ENCODE measurements at places on chromosomes 2 and 18.
A peak's percentile ranks its signal among the peaks of the same experiment; 100 is the strongest.

- H3K4me3 ChIP-seq, result no peak overlapping the region
- no peak for DNase-seq
- H3K27ac ChIP-seq, result no peak overlapping the region
- H3K4me1 ChIP-seq, result peaks cover 7% of the 10 kb centered on the region
- H3K36me3 ChIP-seq, result peaks cover 48% of the 10 kb centered on the region
These were observed 33.4 kb downstream of the PUM2 start for GRCh38 chr2:20317197-20317596.

DNA sequence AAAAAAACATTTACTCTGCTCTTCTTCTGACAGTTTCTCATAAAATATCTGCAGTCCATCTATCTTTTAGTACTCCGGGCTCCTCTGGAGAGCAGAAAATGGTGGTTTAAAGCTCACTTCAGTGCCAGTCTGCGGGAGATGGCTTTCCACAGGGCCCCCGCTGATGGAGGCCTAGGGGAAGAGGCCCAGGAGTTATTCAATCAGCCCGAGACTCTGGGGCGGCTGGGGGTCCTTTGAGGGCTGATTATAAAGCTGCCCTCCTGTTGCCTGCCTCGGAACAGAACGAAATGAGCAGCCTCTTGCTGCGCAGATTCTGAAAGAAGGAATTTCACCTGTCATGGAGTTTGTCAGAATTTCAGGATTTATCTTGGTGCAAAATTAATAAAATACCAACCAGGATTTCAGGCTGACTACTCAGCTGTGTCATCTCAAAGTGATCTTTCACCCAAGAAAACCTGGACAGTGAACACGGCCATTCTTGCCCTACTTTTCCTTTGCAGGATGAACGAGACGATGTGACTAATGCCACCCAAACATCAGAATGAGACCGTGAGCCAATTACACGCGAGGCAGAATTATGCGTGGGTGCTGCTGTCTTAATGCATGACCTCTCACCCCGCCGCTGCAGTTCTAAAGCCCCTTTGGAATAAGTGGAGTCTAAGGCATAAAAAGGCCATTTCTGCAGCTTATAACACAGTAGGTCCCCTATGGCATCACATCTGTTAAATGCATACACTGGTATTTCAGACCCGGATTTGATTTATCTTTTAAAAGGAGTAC lies 273.8 kb downstream of the ZNF521 start:
- DNase-seq, result no peak
- H3K27ac ChIP-seq, result peak overlapping the region; percentile 69
- peaks cover 65% of the 10 kb centered on the region for H3K4me1 ChIP-seq
- peaks cover 2% of the 10 kb centered on the region for H3K36me3 ChIP-seq
- H3K4me3 ChIP-seq, result no peak overlapping the region

DNA sequence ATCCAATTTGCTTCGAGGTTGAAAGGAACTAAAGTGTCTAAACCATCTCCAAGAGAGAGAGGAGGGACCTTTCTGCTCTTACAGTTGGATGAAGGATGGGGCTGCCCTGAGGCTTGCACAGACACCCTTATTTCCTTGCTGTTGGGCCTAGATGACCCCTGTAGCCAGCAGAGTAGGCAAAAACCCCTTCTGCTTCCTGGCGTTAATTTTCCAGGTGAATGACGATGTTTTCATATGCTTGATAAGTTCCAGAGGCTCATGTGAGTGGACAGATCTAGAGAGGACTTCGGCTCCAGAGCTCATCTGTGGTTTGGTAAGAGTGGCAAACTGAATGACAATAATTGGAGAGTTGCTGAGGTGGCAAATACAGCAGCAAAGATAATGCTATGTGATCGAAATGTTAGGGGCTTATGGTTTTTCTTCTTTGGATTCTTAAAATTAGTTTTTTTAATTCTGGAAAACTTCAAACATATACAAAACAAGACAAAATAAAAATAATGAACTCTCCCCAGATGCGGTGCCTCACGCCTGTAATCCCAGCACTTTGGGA lies 98.6 kb upstream of the MAP4K3 start:
- peaks cover 2% of the 10 kb centered on the region for H3K36me3 ChIP-seq
- DNase-seq, result no peak
- H3K27me3 ChIP-seq, result no peaks in the 10 kb centered on the region
- no peak overlapping the region for H3K27ac ChIP-seq

DNA sequence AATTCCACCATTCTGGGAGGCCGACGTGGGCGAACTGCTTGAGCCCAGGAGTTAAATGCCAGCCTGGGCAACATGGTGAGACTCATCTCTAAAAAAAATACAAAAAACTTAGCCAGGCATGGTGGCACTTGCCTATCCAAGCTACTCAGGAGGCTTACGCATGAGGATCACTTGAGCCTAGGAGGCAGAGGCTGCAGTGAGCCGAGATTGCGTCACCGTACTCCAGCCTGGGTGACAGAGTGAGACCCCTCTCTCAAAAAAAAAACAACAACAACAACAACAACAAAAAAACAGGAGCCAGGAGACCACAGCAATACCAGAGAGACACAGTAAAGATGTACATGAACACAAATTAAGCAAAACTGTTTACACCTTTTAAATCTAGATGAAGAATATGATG lies 52.9 kb downstream of the TLK1 start:
- H3K27me3 ChIP-seq, result no peaks in the 10 kb centered on the region
- H3K27ac ChIP-seq, result no peak overlapping the region
- H3K4me1 ChIP-seq, result peaks cover 7% of the 10 kb centered on the region
- H3K36me3 ChIP-seq, result peaks cover 28% of the 10 kb centered on the region
- no peak overlapping the region for H3K4me3 ChIP-seq

GRCh38 chr2:120914839-120915521 lies 179.3 kb downstream of the GLI2 start:
- DNase-seq, result no peak
- H3K27ac ChIP-seq, result peak overlapping the region; percentile 56
- peaks cover 49% of the 10 kb centered on the region for H3K4me1 ChIP-seq

DNA sequence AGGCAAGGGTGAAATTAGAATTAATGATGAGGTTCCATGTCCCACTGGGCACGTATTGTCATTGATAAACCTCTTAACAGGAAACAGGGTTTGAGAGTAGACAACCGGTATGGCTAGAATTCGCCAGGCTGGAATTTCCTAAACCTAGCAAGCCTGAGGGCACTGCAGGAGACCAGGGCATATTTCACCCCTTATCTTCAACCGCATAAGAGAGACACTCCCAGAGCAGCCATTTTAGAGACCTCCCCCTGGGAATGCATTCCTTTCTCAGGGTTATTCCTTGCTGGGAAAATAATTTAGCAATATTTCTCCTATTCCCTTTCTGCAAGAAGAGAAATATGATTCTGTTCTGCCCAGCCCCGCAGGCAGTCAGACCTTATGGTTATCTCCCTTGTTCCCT lies 334.6 kb upstream of the LYPD1 start:
- H3K27ac ChIP-seq, result no peak overlapping the region
- no peak overlapping the region for H3K4me3 ChIP-seq
- H3K36me3 ChIP-seq, result no peaks in the 10 kb centered on the region
- DNase-seq, result no peak
- no peaks in the 10 kb centered on the region for H3K4me1 ChIP-seq
- no peaks in the 10 kb centered on the region for H3K27me3 ChIP-seq

DNA sequence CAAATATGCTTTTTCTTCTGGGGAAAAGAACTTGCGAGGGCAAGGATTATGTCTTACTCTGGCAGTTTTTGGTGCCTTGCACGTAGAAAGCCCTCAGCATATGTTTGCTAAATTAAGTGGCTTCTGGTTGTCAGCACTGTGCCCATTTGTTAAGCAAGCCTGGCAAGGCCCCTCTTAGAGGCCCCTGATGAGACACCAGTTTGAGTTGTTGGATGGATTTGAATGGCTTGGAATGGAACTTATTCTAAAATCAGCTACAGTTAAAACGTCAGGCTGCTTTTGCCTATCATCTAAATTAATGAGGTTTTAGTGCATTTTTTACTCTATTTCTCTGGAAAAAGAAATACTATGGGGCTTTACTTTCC lies 28.2 kb downstream of the TMEM182 start:
- no peaks in the 10 kb centered on the region for H3K27me3 ChIP-seq
- H3K27ac ChIP-seq, result no peak overlapping the region
- peaks cover 6% of the 10 kb centered on the region for H3K4me1 ChIP-seq
- H3K36me3 ChIP-seq, result peaks cover 2% of the 10 kb centered on the region
- no peak for DNase-seq

GRCh38 chr2:187158452-187158851 lies 289.6 kb downstream of the CALCRL start:
- H3K36me3 ChIP-seq, result peaks cover 1% of the 10 kb centered on the region
- H3K27me3 ChIP-seq, result no peaks in the 10 kb centered on the region
- no peaks in the 10 kb centered on the region for H3K4me1 ChIP-seq
- H3K4me3 ChIP-seq, result no peak overlapping the region
- DNase-seq, result no peak
- no peak overlapping the region for H3K27ac ChIP-seq

- no peak overlapping the region for H3K27ac ChIP-seq
- peaks cover 2% of the 10 kb centered on the region for H3K4me1 ChIP-seq
- H3K36me3 ChIP-seq, result peaks cover 2% of the 10 kb centered on the region
- no peaks in the 10 kb centered on the region for H3K27me3 ChIP-seq
- no peak for DNase-seq
- H3K4me3 ChIP-seq, result no peak overlapping the region
These were observed 11.7 kb downstream of the ZAP70 start for GRCh38 chr2:97724946-97725688.

DNA sequence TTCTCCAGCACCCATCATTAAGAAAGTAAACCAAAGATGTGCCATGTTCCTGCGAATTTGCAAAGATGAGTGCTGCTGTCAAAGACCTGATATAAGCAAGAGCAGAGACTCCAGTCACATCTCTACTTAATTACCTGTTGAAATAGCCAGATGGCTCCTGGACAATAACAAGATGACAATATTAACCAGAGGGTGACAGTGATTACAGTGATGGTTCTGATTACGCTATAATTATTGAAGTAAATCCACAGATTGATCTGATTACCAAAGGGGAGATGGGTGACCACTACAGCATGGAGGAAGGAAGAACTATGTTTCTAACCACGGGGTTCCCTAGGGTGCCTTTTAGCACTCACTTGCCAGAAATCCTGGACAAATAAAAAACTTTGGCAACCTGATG lies 36.5 kb upstream of the AFF3 start:
- H3K4me3 ChIP-seq, result no peak overlapping the region
- H3K27me3 ChIP-seq, result peaks cover 13% of the 10 kb centered on the region
- H3K4me1 ChIP-seq, result peaks cover 23% of the 10 kb centered on the region
- no peak overlapping the region for H3K27ac ChIP-seq
- no peaks in the 10 kb centered on the region for H3K36me3 ChIP-seq

- no peak for DNase-seq
- peaks cover 49% of the 10 kb centered on the region for H3K4me1 ChIP-seq
- peaks cover 8% of the 10 kb centered on the region for H3K36me3 ChIP-seq
- H3K4me3 ChIP-seq, result no peak overlapping the region
- H3K27me3 ChIP-seq, result no peaks in the 10 kb centered on the region
- H3K27ac ChIP-seq, result no peak overlapping the region
These were observed 53.2 kb downstream of the SETBP1 start for GRCh38 chr18:44733754-44734465.

DNA sequence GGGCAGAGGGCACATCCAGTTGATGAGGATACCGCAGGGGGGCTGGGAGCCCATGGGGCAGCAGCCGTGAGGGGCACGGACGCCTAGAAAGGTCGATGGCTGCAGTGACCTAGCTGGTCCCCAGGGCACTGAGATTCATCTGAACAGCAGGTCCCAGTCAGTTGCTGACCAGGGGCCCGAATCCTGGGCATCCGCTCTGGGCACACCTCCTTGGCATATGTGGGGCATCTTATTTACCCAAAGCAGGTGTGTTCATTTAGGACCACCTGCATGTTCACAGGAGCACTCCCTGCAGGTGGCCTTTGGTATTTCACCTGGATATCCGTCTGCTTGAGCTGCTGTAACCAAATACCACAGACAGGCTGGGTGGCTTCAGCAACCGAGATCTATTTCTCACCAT lies 72.0 kb upstream of the ODC1 start:
- no peak overlapping the region for H3K4me3 ChIP-seq
- no peak overlapping the region for H3K27ac ChIP-seq
- no peak for DNase-seq
- peaks cover 5% of the 10 kb centered on the region for H3K36me3 ChIP-seq
- no peaks in the 10 kb centered on the region for H3K27me3 ChIP-seq
- no peaks in the 10 kb centered on the region for H3K4me1 ChIP-seq

DNA sequence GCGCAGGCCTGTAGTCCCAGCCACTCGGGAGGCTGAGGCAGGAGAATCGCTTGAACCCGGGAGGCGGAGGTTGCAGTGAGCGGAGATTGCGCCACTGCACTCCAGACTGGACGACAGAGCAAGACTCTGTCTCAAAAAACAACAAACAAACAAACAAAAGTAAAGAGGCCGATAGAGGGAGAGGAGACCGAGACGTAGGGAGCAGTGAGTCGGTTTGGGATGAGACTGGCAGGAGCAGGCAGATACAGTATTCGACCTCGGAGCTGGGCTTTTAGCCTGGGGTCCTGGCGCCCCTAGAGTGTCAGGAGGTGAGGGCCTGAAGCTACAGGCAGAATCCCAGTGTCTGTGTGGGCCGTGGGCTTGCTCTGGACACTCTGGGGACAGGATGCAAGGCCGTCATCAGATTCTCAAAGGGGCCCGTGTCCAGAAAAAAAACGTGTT lies 51.2 kb downstream of the SLC4A1AP start:
- H3K27me3 ChIP-seq, result no peaks in the 10 kb centered on the region
- H3K36me3 ChIP-seq, result no peaks in the 10 kb centered on the region
- DNase-seq, result no peak
- peaks cover 14% of the 10 kb centered on the region for H3K4me1 ChIP-seq

- no peak overlapping the region for H3K4me3 ChIP-seq
- H3K36me3 ChIP-seq, result no peaks in the 10 kb centered on the region
- H3K27ac ChIP-seq, result no peak overlapping the region
- H3K27me3 ChIP-seq, result peaks cover 9% of the 10 kb centered on the region
- DNase-seq, result no peak
- peaks cover 24% of the 10 kb centered on the region for H3K4me1 ChIP-seq
These were observed 382.0 kb downstream of the GPD2 start for GRCh38 chr2:156818221-156818620.

DNA sequence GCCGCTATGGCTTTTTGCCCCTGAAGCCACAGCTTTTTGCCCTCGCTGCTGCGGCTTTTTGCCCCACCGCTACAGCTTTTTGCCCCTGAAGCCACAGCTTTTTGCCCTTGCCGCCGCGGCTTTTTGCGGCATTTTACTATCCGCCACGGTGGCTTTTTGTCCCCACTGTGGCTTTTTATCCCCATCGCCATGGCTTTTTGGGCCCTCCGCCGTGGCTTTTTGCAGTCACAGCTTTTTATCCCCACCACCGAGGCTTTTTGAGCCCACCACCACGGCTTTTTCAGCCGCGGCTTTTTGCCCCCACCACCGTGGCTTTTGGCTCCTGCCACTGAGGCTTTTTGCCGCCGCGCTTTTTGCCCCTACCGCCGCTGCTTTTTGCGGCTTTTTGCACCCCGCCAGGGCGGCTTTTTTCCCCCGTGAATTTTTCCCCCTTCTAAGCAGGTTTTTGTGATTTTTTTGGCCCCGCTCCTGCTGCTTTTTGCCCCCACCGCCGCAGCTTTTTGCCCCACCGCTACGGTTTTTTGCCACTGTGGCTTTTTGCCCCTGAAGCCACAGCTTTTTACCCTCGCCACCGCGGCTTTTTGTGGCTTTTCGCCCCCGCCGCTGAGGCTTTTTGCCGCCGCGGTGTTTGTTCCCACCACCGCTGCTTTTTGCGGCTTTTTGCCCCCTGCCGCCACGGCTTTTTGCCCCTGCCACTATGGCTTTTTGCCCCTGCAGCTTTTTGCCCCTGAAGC lies 2797.2 kb upstream of the TEKT4 start:
- H3K4me3 ChIP-seq, result no peak overlapping the region
- H3K4me1 ChIP-seq, result no peaks in the 10 kb centered on the region
- no peak overlapping the region for H3K27ac ChIP-seq
- DNase-seq, result no peak
- no peaks in the 10 kb centered on the region for H3K27me3 ChIP-seq
- H3K36me3 ChIP-seq, result peaks cover 4% of the 10 kb centered on the region

GRCh38 chr2:150878356-150878755 lies 383.3 kb downstream of the RBM43 start:
- H3K27me3 ChIP-seq, result no peaks in the 10 kb centered on the region
- no peaks in the 10 kb centered on the region for H3K36me3 ChIP-seq
- H3K4me1 ChIP-seq, result peaks cover 33% of the 10 kb centered on the region
- no peak overlapping the region for H3K4me3 ChIP-seq
- DNase-seq, result no peak
- H3K27ac ChIP-seq, result no peak overlapping the region

Measured in mesothelial cell of epicardium (in vitro differentiated cells).